ENCODE measurements at places on chromosomes 3 and 15. TPM values are rescaled to one million over a fixed set of nuclear protein-coding genes. Genes with fewer than 3 reads are reported as not detected.

DNA sequence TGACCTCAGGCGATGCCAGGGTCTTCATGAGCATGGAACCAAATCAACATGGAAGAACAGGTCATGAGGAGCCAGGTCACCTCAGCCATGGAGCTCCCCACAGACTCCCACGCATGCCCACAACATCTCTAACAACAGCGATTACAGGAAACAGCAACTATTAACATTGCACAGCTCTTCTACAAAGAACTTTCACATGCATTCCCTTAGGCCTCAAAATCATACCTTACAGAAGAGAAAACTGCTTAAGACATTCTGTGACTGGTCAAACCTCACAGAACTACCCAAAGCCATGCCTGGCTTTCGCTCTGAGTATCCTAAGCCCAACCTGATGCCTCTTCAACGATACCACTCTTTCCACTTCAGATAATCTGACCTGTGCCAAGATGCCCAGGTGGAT, 117.8 kb downstream of the OXNAD1 start:
- no peaks in the 10 kb centered on the region for H3K36me3 ChIP-seq
- no peak for DNase-seq
- no peaks in the 10 kb centered on the region for H3K27me3 ChIP-seq
- no peak overlapping the region for H3K27ac ChIP-seq
- no peak overlapping the region for H3K4me3 ChIP-seq

- H3K4me1 ChIP-seq: no peaks in the 10 kb centered on the region
- H3K27me3 ChIP-seq: no peaks in the 10 kb centered on the region
- no peak overlapping the region for H3K4me3 ChIP-seq
Measured at GRCh38 chr3:130956281-130956680, 62.4 kb downstream of the ATP2C1 start.

- H3K27ac ChIP-seq: no peak overlapping the region
- no peak for DNase-seq
- H3K36me3 ChIP-seq: no peaks in the 10 kb centered on the region
Measured at GRCh38 chr3:25040748-25041147, 387.3 kb upstream of the RARB start.

- no peak overlapping the region for H3K4me3 ChIP-seq
- H3K27ac ChIP-seq: no peak overlapping the region
- DNase-seq: no peak
- no peaks in the 10 kb centered on the region for H3K27me3 ChIP-seq
Measured at GRCh38 chr3:436053-436452, 239.5 kb downstream of the CHL1 start.

The RPL39L gene
- total RNA-seq: 2.6 TPM
